Fibroblast of the aortic adventitia (primary cell): ENCODE measurements at places on chromosomes 3 and 15. TPM values are rescaled to one million over a fixed set of nuclear protein-coding genes. Genes with fewer than 3 reads are reported as not detected.
A peak's percentile ranks its signal among the peaks of the same experiment; 100 is the strongest.

The PLA2G4F gene
- total RNA-seq: not detected in 2 replicates

GRCh38 chr3:17602126-17602525 is 140.3 kb downstream of the TBC1D5 start:
- no peak for DNase-seq

GRCh38 chr3:11835028-11835639 is 11.6 kb downstream of the TAMM41 start:
- peak; percentile 56 for DNase-seq

DNA sequence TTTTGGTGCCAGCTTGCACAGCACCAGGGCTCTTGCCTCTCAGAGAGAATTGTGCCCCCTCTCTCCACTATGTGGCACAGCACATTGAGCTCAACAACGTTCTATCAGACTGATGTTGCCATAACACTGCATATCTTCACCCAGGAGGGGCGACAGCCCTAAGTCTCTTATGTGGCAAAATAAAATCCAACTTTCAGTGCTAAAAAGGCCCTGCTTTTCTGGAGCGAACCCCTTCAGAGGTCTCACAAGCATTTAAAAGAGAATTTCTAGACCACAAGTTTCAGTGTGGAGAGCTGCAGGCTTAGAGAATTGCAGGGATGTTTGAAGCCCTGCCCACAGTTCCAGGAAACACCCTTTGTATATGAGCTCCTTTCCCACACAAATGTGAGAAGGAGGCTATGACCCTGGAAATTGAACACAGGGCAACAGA is 85.5 kb downstream of the LIPC start:
- DNase-seq: no peak

DNA sequence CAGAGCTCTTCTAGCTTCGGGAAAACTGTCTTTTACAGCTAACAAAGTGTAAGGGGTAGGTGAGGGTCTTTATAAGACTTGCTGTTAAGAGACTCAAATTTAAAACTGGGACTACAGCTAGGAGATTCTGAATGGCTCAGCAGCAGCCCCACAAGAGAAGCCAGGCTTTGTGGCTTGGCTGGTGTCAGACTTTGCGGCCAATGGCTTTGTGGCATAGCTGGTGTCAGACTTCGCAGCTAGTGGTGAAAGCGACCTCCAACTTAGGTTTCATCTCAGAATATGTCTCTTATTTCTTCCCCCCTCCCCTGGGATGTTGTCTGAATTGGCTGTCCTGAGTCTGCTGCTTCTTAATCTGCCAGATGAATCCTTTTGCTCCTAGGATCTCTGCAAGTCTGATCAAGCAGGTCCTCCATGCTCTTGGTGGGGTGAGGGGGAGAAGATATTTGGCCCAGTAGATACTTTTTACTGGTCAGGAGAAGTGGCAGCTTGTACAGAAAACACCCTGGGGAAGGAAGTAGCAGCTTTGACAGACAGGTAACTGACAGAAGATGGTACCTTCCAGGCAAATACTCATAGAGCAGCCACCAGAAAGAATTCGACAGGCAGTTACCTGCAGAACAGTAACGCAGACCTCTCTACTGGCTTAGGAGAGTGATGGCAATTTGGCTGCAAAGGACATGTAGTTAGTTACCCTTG is 8.4 kb downstream of the BOC start:
- DNase-seq: no peak

GRCh38 chr15:74547616-74548015 is 6.6 kb downstream of the ARID3B start:
- no peak for DNase-seq
